ENCODE measurements at places on chromosomes 3 and 15.

DNA sequence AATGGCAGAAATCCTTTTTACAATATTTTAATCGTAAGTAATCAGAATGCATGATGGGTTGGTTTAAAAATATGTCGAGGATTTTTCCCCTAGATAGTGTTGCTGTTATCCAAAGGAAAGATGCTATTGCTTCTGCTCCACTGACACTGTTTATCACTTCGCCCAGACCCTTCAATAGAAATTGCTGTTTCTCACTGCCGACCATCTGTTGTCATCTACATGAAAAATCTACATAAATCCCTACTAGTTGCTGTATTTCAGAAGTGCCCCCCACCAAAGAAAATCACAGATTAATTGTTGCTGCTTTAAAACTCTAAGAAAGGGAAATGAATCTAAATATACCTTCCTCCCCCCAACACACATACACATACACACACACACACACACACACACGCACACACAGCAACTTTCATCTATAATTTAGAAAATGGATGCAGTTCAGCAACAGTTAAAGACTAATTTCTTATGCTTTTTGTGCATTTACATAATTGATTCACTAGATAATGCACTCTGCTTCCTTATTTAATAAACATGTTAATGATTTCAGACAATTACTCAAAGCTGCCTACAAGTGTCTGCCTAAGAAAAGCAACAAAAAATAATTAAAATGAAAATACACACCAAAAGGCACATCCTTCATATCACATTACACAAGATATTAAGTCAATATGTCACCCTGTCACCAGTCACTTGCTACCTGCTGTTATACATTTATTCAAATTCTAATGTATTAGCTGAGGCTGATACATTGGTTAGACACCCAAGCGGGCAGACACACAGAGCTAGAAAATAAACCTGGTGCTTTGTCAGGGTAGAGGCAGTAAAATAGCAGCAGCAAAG, 82.8 kb downstream of the RORA start:
- DNase-seq, result no peak

- DNase-seq, result no peak
These were observed 150.8 kb downstream of the ATP10A start for GRCh38 chr15:25712192-25712960.

DNA sequence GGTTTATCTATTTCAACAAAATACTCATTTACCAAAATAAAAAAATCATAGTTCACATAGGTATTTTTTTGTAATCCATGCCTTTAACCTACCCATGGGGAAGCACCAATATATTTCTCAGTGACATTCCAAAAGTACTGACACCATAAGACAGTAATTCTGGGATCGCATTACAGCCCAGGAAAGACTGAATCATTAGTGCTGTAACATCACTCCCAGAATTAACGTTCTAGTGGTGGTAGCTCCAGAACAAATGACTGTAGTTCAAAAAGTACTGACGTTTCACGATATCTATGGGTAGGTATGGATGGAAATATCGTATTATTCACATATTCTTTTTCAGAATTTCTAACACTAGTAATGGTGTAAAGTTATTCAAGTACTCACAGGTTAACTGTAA, 54.3 kb upstream of the NEK10 start:
- DNase-seq, result no peak

DNA sequence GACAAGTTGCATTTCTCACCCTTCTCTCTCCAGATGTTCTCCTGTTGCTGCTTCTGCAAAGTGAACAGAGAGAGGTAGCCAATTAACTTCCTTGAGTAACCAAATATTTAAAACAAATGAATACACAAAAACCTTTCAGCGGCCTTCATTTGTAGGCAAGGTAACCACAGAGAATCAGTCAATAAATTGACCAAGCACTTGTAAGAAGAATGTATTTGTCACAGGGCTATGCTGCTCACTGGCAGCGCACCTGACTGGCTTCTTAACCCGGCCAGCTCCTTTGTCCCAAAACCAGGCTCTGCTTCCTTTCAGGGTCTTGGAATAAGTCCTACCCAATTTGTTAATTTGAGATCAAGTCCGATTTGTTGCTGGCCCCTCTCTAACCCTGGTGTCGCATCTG, 43.5 kb upstream of the STXBP5L start:
- no peak for DNase-seq

DNA sequence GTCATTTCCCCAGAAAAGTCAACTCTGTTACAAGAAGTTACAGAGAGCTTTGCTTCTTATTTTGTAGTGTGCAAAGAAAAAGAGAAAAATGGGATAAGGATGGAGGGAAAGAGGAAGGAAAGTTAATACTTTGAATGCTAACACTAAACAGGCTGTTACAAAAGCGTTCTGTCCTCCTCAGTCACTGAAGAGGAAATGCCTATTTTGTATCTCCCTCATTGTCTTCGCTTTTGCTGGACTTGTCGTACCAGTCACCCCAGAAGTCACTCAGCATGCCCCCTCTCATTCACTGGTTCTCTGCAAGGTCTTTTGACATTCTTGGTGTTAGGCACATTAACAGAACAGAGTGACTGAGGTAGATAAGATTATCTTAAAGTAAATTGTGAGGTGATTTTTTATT, 129.6 kb downstream of the ALCAM start:
- DNase-seq, result no peak

DNA sequence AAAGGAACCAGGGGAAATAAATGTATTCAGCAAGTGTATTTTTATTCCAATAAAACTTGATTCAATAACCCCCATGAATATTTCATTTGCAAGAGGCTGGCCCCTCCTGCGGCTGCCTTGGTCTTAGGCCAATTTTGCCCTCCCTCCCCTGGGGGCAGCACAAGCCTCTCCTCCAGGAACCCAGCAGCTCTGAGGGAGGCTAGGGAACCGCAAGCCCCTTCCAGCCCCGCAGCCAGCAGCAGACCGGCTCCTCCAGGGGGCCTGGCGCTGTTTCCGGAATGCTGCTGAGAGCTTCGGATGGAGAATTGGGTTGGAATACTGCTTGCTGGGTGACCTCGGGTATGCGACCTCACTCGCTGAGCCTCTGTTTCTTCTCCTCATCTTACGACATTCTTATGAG, 150.1 kb downstream of the RAB11A start:
- DNase-seq, result no peak

GRCh38 chr3:156594219-156594683, 39.3 kb upstream of the SSR3 start:
- no peak for DNase-seq

DNA sequence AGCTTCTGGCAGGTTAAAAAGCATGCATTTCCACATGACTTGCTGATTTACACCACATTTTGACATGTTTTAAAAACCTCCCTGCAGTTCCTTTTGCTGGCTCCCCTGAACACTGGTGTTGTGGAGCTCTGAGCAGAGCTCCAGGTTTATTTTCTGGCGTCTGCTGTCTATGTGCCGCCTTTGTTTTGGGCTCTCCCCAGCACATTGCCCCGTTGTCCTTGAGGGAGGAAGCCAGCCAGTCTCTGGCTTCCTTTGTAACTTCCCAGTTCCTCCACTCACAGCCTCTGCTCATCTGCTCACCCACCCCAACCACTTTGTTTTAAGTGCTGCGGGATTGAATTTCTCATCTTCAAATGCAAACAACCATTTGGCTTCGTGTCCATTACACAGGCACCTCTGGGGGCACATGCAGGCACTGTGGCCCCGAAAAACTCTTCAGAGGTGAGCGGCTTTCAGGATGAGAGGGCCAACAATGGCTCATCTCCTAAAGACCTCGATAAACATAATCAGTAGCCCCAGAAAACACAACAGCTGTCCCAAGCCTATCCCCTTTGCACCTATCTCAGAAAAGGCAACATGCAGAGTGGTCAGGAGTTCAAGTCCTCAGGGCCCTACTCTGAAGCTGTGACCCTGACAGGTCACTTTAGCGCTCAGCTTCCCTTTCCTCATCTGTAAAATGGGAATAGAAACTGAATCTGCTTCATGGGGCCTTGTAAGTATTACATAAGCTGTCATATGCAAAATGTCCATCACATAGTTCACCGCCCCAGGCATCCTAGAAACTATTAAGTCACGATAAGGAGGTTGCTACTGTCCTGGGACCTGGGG, 1.3 kb upstream of the MEF2A start:
- DNase-seq, result no peak

- DNase-seq, result no peak
These were observed 22.6 kb upstream of the MTMR10 start for GRCh38 chr15:31013863-31014607.

GRCh38 chr3:60053526-60054265, 1003.9 kb upstream of the CFAP20DC start:
- no peak for DNase-seq

DNA sequence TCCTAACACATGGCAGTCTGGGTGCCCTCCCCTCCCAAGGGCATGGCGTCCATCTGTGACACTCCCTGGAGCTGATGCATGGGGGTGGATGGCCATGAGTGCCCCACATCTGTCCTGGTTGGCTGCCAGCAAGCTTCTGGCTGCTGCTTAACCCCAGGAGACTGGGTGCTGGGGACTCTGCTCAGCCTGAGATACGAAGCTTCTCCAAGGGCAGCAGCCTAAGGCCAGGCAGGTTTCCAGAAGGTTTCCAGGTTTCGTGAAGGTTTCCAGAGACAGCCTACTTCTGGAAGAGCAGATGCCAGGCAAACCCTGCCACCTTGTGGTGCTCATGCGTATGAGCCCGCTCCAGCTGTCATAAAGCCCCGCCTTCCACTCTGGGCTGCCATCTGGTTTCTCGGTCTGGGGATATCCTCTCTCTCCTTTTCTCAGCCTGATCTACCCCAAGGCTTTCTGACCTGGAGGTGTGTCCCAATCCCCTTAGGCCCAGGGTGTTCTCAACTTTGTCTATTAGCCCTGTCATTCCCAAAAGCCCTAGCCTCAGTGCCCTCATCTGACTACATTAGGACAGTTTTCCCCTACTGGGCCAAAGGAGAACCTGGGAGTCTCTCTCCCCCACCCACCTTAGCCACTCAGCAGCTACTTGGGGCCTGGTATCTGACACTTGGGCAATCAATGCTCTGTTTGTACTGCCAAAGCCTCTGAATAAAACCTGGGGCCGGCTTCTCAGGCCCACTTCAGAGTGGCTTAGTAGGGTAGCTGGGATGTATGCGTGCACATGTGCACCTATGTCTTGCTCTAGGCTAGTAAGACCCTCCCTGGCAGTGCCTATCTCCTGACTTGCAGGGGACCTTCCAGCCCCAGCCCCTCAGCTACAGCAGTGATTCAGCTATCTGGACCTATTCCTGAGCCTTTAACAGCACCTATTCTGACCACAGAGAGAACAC, 12.0 kb downstream of the MRPL46 start:
- peak; percentile 53 for DNase-seq

GRCh38 chr3:60386306-60386705, 864.9 kb downstream of the FHIT start:
- DNase-seq, result no peak

- DNase-seq, result no peak
These were observed 81.9 kb upstream of the ZNF280D start for GRCh38 chr15:56815247-56815646.

DNA sequence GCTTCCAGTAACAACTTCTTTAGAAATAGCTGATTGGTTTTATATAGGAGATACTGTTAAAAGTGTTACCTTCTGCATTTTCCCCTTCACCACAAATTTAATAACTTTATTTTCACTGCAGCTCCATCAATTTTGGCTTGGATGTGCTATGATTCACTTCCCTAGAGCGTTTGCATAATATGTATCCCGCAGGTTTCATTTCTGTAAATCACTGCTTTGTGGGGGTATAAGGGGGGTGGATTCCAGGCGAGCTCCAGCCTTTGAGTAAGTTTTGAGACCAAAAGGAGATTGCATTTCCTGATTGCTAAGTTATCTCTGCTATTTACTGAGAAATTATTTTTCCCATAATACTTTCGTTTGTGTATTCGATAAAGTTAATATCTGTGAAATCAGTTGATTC, 232.6 kb downstream of the TBL1XR1 start:
- DNase-seq, result no peak

GRCh38 chr3:152458376-152459117, 189.8 kb downstream of the MBNL1 start:
- DNase-seq, result no peak

DNA sequence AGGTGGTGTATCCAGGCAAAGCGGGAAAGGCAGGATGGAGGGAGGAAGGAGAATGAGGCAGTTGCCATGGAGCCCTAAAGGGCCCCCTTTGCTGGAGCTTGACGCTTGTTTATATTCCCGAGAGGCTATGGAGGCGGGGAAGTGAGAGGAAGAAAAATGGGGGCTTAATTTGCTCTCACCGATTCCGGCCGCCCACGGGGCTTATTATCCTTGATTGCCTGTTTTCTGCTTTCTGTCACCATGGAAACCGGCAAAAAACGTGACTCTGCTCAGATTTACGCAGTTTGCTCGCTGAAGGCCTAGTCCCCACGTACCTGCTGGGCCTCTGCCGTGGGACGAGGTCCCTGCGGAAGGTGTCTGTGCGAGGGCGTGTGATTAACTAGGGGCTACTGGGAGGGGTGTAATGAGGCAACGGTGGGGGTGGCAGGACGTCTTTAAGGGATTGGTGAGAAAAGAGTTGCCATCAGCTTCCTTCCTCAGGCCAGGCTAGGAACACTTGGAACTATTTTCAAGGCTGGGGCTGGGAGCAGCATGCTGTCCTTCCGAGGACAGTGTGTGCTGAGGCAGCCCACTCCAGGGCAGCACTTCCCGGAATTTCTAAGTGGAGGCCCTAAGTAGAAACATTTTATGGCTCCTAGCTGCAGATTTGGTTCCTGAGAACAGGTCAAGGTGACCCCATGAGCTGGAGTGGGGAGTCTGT, 110.8 kb upstream of the NDN start:
- no peak for DNase-seq

DNA sequence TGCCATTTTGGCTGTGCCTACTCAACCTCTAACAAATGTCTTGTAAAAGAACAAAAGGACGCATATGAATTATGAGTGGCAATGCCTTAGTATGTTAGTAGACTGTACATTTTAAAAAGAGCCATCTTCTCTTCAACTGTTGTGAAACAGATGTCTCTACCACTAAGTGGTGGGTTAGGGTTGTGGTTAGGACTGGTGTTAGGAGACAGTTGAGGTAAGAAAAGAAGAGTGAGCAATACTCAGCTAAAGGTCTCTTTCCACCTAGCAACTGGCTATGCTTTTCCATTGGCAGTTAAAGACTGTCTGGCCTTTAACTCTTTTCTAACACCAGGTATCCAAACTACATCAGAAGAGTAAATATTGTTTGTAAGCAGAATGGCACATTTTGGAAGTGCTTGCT, 221.7 kb upstream of the TBC1D5 start:
- DNase-seq, result no peak

DNA sequence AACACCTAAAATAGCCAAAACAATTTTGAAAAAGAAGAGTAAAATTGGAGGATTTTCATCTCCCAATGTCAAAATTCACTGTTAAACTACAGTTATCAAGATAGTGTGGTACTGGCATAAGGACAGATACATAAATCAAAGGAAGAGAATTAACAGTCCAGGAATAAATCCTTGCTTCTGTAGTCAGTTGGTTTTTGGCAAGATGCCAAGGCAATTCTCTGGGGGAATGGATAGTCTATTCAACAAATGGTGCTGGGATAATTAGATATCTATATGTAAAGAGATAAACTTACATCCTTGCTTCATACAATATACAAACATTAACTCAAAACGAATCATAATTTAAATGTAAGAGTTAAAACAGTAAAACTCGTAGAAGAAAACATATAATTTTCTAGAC, 57.9 kb upstream of the SELENOK start:
- DNase-seq, result no peak

- no peak for DNase-seq
These were observed 6.0 kb upstream of the PIGZ start for GRCh38 chr3:196974661-196975060.
